ENCODE measurements at places on chromosomes 5 and 9.

DNA sequence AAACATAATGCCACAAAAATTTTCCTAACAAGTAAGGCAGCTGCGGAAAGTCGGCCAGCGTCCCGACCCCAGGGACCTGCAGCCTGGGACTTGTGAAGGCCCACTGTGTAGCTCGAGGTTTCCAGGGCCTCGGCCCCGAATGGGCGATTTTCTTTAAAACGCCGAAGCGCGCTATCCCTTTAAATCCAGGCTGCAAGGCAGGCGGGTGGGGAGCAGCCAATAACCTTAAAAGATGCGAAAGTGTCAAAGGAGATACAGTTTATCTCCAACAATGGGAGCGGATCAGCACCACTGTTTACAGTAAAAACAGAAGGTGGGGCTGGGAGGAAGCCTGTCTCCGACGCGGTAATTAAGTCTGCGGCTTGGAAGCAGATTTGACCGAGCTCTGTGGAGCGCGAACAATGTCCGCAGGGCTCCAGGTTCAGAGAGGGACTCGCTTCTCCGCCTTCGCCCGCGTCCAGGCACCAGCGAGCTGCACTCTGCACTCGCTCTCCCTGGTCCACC is 1.7 kb upstream of the ZSWIM6 start:
- DNase-seq = peak; percentile 66

DNA sequence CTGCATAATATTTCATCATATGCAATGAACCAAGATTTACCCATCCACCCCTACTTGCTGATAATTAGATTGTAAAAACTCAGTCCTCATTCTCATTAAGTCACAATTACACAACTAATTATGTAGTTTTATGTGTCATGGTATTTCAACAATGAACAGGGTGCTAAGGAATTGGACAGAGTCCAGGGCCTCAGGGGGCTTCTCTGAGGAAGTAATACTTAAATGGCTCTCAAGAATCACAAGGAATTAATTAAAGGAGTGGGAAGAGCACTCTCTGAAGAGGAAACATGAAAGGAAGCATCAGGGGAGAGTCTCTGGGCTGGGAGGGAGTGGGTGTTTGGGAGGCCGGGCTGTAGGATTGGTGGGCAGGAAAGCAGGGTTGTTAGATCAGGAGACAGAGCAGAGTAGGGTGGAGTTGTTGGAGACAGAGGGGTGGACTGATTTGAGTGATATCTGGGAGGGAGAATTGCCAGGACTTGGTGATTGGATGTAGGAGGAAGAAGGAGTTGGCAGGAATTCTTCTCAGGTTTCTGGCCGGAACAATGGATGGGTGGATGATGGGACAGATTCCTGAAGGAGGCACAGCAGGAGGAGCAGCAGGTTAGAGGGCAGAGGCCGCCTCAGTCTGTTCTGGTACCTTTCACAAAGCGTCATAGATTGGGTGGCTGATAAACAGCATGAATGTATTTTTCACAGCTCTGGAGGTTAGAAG is 23.0 kb upstream of the NSG2 start:
- DNase-seq = no peak

GRCh38 chr9:79409182-79409823 is 162.5 kb upstream of the TLE4 start:
- no peak for DNase-seq

DNA sequence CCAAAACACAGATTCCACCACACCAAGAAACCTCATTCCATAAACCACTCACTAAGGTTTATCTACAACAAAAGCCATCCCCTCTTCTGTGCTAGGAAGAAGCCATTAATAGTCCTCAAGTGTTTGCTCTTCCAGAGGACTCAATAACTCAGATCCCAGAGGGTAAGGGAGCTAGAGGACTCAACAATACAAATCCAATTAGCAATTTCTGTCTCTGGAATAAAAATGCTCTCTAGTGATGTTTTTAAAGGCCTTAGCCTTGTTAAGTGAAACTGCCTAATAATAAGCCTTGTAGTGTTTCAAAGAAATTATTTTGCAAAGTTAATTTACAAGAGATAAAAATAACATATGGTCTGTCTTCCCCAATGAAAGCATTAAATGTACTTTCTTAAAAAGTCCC is 942.4 kb downstream of the CDH12 start:
- DNase-seq = no peak

GRCh38 chr9:119739476-119739875 is 370.2 kb upstream of the BRINP1 start:
- DNase-seq = no peak

DNA sequence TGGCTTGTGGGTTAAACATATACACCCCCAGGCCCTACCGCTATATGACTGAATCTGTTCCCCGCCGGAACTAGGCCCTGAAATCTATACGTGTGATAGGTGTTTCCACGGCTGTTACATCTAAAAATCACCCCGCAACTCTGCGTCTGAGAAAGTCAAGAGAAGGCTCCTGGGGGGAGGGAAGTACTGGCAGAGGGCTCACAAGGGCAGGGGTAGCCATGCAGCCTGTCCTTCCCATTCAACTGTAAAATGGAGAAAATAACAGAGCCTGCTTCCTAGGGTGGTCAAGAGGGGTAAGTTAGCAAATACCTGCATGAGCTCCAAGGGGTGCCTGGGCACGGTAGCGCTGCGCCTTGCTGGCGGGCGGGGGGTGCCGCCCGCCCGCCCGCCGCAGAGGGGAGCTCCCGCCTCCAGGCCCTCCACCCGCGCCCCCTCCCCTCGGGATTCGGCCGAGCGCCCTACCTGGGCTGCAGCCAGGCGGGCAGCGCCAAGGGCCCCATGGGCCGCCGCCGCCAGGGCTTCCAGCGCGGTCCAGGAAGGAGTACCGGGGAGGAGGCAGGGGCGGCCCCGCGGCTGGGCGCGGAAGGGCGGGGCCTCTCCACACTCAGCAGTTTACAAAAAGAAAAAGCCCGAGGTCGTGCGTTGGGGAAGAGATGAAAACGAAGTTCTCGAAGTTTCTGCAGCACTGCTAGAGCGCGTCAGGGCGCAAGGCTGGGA is at the start of gene HACD4:
Gene HACD4, minus strand, starts transcription at position 550 of the 717 bp plus-strand sequence. Its CDS starts 50 bp downstream, at position 500.
- peak; percentile 57 for DNase-seq

DNA sequence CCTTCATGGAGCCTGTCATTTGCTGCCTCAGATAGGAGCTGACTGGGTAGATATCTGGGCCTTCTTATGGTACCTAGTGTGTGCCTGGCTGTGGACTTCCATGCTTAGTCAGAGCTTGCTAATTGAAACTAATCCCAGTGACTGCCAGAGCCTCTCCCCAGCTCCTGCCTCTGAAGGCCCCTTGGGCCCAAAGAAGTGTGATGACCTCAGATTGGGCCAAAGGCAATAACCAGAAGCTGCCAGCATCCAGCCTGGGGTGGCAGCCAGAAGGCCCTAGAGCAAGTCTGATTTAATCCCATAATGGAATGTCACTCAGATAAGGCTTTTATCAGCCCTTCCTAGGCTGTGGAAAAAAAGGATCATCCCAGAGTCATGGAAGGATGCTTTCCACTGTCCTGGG is 17.1 kb upstream of the CDC23 start:
- DNase-seq = peak; percentile 47

DNA sequence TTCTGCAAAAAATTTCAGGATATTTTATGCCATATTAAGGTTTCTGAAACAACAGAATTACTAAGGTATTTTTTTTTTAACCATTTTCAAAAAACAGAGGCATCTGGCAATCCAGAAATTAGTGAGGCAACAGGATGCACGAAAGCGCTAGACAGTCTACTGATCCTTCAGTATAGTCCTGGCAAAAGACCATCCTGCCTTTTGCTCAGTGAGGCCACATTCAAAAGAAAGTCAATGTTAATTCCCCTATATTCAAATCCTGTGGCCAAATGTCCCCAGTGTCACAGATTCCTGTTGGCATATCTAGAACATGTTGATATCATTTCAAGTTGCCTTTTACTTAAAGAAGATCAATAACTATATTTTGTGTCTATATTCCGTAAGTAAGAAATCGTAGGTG is 13.1 kb upstream of the NFIB start:
- DNase-seq = no peak

- no peak for DNase-seq
Observed at GRCh38 chr5:160382346-160382745, 11.9 kb upstream of the C1QTNF2 start.

GRCh38 chr5:176418251-176418650 is 1.9 kb upstream of the CLTB start:
- peak; percentile 98 for DNase-seq

- DNase-seq = no peak
Observed at GRCh38 chr5:1468629-1469527, 23.6 kb upstream of the SLC6A3 start.

- DNase-seq = no peak
Observed at GRCh38 chr9:85268131-85268530, 473.6 kb downstream of the AGTPBP1 start.

DNA sequence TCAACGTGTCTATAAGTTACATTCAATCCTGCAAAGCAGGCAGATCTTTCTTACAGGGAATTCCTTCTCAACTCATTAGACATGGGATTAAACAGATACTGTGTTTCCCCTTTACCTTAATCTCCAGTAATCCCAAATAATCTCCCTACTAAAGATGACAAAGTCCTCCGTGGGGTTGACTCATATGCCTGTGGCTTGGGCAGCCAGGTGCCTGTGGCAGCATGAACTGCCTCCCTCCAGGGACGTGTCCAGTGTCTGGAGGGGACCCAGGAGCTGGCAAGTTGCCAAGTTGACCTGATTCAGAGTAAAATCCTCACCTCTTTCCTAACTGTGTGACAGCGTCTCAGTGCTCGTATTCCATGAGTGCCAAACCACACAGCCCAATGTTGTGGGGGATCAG is 94.6 kb upstream of the PTCH1 start:
- DNase-seq = no peak

- DNase-seq = peak; percentile 7
Observed at GRCh38 chr9:5786370-5787127, 46.4 kb downstream of the ERMP1 start.

DNA sequence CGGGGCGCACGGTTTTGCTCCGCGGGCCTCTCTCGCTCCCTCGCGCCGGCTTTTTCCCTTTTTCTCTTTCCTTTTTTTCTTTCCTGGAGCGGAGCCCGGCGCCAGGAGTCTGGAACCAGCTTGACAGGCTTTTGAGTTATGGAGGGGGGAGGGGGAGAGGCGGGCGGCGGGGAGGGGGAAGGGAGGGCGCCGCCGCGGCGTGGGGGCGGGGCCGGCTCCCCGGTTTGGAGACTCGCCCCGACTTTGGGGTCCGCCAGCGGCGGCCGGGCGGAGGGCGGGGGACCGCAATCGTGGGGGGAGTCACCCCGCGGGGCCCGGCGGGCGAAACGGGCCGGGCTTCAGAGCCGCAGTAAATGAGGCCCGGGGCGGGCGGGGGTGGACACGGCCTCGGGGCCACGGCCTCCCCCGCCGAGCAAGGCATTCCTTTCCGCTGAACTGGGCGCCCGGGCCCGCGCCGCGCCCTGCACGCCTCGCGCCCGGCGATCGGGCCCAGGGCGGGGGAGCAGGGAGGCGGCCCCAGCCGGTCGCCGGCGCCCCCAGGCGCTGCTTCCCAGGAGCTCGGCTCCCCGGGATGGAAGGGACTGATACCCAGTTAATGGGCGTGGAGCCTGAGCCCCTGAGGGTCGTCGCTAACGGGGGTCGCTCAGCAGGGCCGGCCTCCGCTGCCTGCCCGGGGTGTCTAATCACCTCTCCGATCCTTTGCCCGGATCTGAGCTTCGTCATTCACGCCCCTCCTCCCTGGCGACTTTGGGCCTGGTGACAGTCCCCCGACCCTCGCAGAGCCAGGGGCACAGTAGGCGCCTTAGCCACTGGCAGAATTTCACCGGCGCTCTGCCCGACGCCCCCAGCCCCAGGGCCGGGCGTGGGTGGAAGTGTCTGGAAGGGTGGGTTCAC is 138.1 kb downstream of the C9orf50 start:
- DNase-seq = peak; percentile 85
